ENCODE measurements at places on chromosomes 13 and 19. TPM values are rescaled to one million over a fixed set of nuclear protein-coding genes. Genes with fewer than 3 reads are reported as not detected.

Gene KISS1R
- 0.09 TPM for total RNA-seq

Gene OLFM2
- total RNA-seq: 2.8 TPM

Gene TEAD2
- 18.5 TPM for total RNA-seq

Gene C19orf18
- 0.26 TPM for total RNA-seq

Gene YJEFN3
- total RNA-seq: 0.17 TPM

Gene GRK1
- not detected for total RNA-seq

Gene CBY2
- not detected for total RNA-seq

Gene FGF14
- total RNA-seq: 3.0 TPM

Gene ZNF730
- 0.52 TPM for total RNA-seq

Gene GRIK5
- total RNA-seq: not detected

Gene ZNF738
- 1.2 TPM for total RNA-seq

Gene IL4I1
- total RNA-seq: 0.47 TPM

Gene KCNJ14
- total RNA-seq: 0.26 TPM

Gene MYO16
- total RNA-seq: 0.16 TPM

Gene UHRF1
- total RNA-seq: 9.4 TPM

Gene ZNF552
- 3.1 TPM for total RNA-seq

Gene LYPD5
- total RNA-seq: 1.9 TPM

Gene DACH1
- under 0.01 TPM for total RNA-seq

Gene HCST
- 3.2 TPM for total RNA-seq

Gene SLC25A23
- 22.9 TPM for total RNA-seq

Gene ZNF345
- total RNA-seq: 3.2 TPM

Gene CKM
- total RNA-seq: not detected

Gene SYNE4
- total RNA-seq: not detected

Gene ZNF101
- 4.9 TPM for total RNA-seq

Gene RFPL4A
- not detected for total RNA-seq

Gene SIGLEC12
- not detected for total RNA-seq

Gene SYDE1
- 10.1 TPM for total RNA-seq

Gene ANGPTL8
- total RNA-seq: not detected

Gene PTH2
- total RNA-seq: not detected

Gene F2RL3
- 0.09 TPM for total RNA-seq

Gene PSG6
- not detected for total RNA-seq

Gene ZNF561
- 43.0 TPM for total RNA-seq

Gene RAB20
- 4.6 TPM for total RNA-seq

Gene ANGPTL4
- 3.0 TPM for total RNA-seq

Gene KLHL1
- total RNA-seq: not detected

Gene CGB8
- total RNA-seq: not detected

Gene PSG3
- not detected for total RNA-seq

Gene TMPRSS9
- total RNA-seq: not detected

Data from bronchial smooth muscle cell (primary cell).